Astrocyte (in vitro differentiated cells and primary cell): ENCODE measurements at places on chromosomes 6 and 20. TPM values are rescaled to one million over a fixed set of nuclear protein-coding genes. Genes with fewer than 3 reads are reported as not detected.

Gene NRM
- 12.2 and 12.8 TPM in 2 replicates for total RNA-seq

Gene KIF13A
- total RNA-seq = 38.1 and 38.4 TPM in 2 replicates

Gene PFDN4
- 28.3 and 35.2 TPM in 2 replicates for total RNA-seq

Gene RAB32
- 75.7 and 77.4 TPM in 2 replicates for total RNA-seq

Gene UBE3D
- 6.8 and 7.4 TPM in 2 replicates for total RNA-seq

Gene ZC2HC1B
- not detected in 2 replicates for total RNA-seq

Gene DDRGK1
- total RNA-seq = 36.7 and 42.8 TPM in 2 replicates

Gene C20orf141
- not detected in 2 replicates for total RNA-seq

Gene TP53TG5
- total RNA-seq = not detected in 2 replicates

Gene ALDH8A1
- total RNA-seq = 0.41 TPM in 2 replicates

Gene MOXD1
- 3.5 and 4.8 TPM in 2 replicates for total RNA-seq

Gene TPD52L1
- total RNA-seq = 32.4 and 32.8 TPM in 2 replicates

Gene SAMD10
- total RNA-seq = 2.7 and 4.3 TPM in 2 replicates

- DNase-seq = no peak
Observed at GRCh38 chr6:72873433-72873832, 251.6 kb downstream of the KCNQ5 start.

GRCh38 chr6:130697271-130697994 is 129.8 kb upstream of the SMLR1 start:
- no peak for DNase-seq

DNA sequence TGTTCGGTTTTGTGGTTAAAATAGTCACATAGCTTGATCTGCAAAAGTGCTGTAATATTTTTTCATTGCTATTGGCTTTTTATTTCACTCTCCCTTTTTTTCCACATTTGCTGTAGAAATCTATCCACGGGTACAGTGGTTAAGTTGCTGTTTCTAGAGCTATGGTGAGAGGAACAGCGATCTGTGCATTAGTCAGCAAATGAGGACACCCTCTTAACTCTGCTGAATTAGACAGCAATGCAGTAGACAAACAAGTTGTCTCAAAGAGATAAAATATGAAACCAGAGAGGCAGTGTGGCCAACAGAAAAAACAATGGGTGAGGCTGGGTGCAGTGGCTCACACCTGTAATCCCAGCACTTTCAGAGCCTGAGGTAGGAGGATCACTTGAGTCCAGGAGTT is 17.6 kb upstream of the SYNJ2 start:
- DNase-seq = no peak

- no peak for DNase-seq
Observed at GRCh38 chr20:23528867-23529431, 38.0 kb downstream of the CST8 start.

DNA sequence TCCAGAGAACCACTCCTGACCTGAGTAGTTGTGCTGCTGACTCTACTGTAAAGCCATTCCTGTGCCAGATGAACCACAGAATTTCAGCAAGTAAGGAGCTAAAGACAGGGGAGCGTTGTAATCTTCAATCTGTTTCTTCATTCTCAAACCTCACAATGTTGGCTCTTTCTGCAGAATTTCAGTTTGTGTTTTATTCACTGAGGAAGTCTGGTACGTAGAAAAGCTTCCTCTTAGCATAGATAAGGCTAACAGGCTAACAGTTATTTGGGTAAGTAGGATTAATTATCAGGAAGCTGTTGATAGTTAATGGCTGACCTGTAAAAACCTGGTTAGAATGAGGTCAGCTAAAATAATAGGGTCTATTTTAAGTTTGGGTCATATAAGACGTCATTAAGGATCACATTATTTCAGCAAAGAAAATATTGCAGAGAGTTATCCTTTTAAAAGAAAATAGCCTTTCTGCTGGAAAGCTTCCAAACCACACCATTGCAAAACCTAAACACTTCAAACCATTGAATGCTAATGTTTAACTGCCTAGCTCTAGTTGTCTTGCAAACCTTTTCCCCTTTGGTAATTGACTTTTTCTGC is 14.1 kb upstream of the TENT5A start:
- DNase-seq = peak; percentile 97

DNA sequence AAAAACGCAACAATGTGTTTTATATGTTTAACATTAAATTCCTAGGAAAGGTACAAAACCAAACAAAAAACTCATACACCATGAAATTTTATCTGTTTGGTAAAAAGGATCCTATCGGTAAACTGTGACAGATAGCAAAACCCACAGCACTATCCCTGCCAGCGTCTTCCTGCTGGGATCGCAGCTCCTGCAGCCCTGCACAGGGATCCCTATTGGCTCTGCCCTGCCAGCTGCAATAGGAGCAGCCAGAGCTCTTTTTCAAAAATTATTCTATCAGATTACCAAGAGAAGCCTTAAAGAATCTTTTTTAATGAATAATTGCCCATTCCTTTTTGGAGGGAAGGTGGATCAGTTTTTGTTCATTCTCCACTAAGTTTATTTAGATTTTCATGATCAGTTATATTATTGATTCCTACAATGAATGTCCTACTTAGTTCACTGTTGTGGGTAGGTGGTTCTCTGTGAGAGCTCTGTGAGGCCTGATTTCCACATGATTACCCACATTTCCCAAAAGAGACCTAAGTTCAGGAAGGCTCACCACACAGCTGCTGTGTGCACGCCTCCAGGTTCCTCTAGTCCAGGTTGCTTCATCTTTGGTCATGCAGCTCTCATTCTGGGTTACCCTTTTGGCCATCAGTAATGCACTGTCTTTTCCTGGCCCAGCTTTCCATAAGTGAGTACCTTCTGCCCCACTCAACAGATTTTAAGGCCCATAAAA is 293.8 kb downstream of the FRK start:
- no peak for DNase-seq

GRCh38 chr20:24628985-24629384 is 159.6 kb downstream of the SYNDIG1 start:
- no peak for DNase-seq

- DNase-seq = no peak
Observed at GRCh38 chr6:45991189-45991588, 24.5 kb downstream of the CLIC5 start.

GRCh38 chr20:45095805-45096238 is 5.1 kb downstream of the KCNS1 start:
- no peak for DNase-seq

DNA sequence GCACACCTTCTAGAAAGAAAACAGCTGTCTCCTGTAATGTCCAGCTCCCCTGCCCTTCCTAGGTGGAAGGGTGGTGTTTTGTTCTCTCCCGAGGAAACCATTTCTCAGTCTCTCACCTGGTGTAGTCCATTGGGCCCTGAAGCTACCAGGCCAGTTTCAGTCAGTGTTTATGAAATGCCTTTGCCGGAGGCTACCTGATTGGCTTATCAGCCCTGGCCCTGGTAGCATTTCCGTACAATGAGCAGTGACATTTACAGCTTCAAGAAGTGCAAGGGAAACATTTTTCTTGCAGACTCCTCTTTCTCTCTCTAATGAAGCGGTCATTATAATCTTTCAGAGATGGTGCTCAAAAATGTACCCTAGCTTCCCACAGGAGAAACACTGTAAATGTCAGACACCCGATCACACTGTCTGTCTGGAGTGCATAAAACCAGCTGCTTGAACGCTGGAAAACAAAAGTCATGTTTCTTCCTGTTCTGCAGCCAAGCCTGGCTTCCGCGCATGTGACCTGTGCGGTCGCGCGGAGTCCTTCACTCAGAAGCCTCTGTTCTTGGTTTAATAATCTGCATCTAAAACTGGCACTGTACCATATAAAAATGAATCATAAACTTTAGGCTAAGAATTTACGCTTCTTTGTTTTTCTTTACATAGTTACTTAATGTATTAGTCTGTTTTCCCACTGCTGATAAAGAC is 28.4 kb upstream of the SAYSD1 start:
- no peak for DNase-seq

- DNase-seq = no peak
Observed at GRCh38 chr6:163136681-163137397, 277.7 kb upstream of the QKI start.

DNA sequence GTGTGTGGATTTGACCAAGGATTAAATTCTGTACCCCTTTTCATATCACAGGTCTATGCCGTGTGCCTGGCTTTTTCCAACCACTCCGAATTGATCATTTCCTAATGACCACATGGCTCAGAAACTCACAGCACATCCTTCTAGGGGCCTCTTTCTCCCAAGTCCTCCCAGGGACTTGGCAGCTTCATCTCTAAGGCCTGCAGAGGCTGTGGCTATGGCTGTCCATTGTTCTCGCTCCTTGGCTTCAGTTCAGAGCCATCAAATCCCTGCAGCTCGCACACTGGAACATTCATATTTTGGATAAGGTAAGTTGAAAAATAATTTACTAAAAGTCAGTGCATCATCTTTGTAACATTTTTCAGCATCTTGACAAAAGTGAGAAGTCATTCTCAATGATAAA is 497.2 kb upstream of the CDH4 start:
- no peak for DNase-seq

DNA sequence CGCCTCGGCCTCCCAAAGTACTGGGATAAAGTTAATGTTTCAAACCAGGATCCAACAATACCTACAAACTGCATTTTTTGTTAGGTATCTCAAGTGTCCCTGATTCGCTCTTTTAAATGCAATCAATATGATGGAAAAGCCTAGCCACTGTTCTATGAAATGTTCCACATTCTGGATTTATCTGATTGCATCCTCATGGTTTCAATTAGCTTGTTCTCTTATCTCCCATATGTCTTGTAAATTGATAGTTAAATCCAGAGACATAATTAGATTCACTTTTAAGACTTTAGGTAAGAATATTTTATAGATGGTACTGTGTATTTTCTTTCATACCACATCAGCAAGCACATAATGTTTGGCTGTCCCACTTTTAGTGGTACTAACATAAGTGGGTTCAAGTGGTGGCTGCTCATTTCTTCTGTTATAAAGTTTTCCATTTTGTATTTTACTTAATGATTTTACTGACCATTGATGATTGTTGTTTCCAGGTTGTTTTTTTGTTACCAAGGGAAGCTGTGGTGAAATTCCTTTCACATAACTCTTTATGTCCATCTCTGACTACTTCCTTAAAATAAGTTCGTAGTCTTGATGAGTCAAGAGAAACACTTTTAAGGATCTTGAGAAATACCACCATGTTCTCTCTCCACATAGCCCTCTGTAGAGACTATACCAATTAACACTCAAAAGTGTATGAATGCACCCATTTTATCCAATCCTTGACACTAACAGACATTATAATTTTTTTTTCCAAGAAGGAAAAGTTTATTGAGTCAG is 40.5 kb downstream of the RNGTT start:
- DNase-seq = peak; percentile 12

GRCh38 chr6:64914124-64914523 is 792.9 kb downstream of the EYS start:
- DNase-seq = no peak

DNA sequence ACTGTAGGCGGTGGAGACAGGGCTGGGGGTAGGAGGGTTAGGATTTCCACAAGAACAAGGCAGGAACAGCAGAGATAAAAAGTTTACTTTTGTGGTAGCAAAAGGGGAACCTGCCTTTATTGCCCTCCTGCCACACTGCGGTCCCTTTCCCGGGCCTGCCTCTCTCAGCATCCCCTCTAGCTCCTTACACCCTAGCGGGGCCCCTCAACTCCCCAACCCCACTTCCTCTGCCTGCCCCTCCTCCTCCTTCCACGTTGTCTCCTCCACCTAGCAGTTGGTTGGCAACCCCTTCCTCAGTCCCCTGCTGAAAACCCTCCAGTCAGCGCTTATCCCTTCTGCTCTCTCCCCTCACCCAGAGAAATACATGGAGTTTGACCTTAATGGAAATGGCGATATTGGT is 714 bp downstream of the AIF1 start:
- no peak for DNase-seq

DNA sequence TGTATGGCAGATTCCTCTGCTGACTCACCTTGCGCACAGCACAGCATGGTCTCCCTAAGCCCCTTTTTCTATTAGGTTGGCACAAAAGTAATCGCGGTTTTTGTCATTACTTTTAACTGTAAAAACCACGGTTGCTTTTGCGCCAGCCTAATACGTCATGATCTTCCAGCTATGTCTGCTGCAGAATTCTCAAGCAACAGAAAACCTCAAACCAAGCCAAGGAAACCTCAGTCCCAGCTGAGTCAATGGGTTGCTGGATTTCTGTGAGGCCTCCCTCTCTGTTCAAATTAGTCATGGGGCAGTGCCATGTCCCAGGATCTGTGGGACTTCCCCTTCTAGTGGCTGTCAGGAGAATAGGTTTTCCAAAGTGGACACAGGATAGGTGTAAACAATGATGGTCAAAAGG is 15.7 kb upstream of the ENPP1 start:
- DNase-seq = peak; percentile 75

- DNase-seq = no peak
Observed at GRCh38 chr6:2705256-2705655, 45.5 kb downstream of the MYLK4 start.

GRCh38 chr6:114169763-114170162 is 173.1 kb downstream of the HS3ST5 start:
- no peak for DNase-seq

DNA sequence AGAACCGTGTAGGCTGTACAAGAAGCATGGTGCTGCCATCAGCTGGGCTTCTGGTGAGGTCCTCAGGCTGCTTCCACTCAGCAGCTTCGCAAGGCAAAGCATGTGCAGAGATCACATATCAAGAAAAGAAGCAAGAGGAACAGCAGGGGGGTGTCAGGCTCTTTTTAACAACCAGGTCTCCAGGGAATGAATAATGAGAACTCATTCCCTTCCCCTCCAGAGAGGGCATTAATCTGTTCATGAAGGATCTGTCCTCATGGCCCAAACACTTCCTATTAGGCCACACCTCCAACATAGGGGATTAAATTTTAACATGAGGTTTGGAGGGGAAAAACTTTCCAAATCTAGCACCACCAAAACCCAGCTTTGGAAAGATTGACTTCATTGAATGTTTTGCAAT is 20.0 kb downstream of the GINM1 start:
- DNase-seq = no peak

GRCh38 chr6:146876271-146877151 is 277.7 kb downstream of the ADGB start:
- DNase-seq = no peak

DNA sequence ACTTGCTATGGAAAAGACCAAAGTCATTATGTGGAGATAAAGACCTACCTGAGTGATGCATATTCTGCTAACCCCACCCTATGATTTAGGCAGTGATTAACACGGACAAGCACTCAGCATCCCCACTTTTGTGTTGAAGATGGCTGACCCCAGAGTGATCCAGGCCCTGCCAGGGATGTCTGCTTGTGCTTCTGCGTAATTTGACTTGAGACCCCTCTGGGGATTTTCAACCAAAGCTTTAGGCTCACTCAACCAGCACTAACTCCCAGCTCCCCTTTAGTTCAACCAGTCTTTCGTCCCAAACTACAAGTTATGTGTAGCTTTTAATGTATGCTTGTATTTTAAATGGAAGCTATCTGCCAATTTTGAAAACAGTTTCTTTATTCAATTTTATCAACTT is 538.0 kb upstream of the ID4 start:
- DNase-seq = no peak
